Naive thymus-derived CD4-positive, alpha-beta T cell (primary cell): ENCODE measurements at places on chromosomes 3 and 15.
A peak's percentile ranks its signal among the peaks of the same experiment; 100 is the strongest.

DNA sequence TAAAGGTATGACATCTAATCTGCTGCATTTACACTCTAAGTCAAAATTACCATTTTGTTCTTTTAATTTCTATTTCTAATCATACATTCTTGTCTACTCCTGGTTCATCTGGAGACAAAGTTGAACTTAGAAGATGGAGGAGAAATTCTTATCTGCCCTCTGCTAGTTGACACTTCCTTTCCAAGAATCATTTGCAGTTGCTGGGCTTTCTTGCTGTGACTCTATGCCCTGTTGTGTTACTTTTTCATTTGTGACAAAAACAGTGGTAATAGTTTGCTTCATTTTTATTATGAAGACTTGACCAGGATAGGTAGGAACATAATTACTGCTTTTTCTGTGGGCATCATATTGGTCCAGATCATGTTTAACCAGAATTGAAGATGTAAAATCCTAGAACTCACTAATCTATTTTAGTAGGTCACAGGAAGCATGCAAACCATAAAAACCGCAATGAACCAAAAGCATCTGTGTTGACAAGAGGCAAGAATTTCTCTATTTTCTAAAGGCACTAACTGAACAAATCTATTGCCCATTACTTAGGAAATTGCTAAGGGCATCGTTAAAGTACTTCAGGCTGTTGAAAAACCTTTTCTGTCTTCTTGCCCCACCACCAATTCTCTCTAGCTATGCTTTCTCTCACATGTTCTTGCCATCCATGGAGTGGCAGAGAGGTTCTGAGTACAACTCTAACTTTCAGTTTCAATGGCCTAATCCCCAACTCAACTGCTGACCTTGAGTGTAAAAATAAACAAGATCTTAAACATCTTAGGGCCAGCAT, 4.2 kb upstream of the CCR2 start:
- DNase-seq = no peak

DNA sequence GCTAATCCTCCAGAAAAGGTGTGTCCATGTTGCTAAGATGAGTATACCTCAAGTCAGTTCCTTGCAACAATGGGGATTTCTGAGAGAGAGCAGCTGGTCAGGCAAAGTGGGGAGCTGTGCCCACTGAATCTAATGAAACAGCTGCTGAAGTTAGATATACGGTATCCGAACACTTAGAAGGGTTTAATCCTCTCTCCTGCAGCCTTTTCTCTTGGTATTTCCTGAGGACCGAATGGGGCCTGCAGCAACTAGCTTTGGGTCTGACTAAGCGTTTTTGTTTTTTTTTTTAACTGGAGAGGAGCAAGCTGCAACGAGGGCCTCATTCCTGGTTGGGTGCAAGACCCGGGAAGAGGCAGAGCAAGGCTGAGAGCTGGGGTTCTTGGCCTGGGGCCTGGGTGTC, 37.6 kb upstream of the BNC1 start:
- no peak for DNase-seq

- DNase-seq = no peak
Measured at GRCh38 chr3:126546549-126547239, 12.0 kb downstream of the C3orf22 start.

GRCh38 chr15:85179700-85180099, 198.0 kb downstream of the PDE8A start:
- no peak for DNase-seq

- no peak for DNase-seq
Measured at GRCh38 chr3:147402159-147402558, 4.2 kb downstream of the ZIC4 start.

- peak; percentile 75 for DNase-seq
Measured at GRCh38 chr3:20039765-20040547, at the start of gene KAT2B. Gene KAT2B (plus strand): TSS chr3:20040446. CDS start chr3:20040478, 32 bp downstream.

- DNase-seq = no peak
Measured at GRCh38 chr15:26087881-26088280, 224.8 kb upstream of the ATP10A start.

DNA sequence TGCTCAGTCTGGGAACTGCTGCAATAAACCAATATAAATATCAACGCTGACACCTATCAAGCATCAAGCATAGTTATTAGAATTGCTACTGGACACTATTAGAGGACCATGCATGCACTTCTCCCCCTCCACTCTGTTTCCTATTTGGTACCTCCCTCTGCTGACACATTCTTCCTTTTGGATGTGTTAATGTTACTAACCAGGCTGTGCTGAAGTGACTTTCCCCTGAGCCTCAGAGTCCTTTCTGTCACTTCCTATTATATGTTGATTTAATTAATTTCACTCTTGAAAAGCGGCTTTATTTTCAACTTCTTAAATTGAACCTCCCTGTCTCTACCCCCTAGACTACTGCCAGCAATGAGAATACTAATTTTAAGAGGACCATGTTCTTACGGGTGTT, 379.1 kb downstream of the MCTP2 start:
- DNase-seq = no peak

DNA sequence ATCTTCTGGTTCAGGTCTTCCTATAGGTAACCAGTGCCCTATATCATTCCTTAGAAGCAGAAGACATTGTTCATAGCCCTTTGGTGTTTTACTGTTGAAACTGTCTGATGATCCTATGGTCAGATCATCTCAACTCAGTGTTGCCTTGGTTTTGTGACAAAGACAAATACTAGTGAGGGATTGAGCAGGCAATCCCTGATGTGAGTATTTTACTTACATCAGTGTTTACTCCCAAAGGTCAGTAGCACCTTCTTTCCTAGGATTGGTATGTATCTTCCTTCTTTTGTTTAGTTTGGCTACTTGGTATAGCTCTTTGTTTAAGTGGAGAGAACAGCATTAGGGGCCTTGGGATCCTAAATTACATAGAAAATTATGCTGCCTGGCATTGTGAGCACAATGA, 41.1 kb downstream of the BBS4 start:
- DNase-seq = no peak

GRCh38 chr3:152419748-152420147, 151.0 kb downstream of the MBNL1 start:
- no peak for DNase-seq

- DNase-seq = no peak
Measured at GRCh38 chr3:68904578-68904977, 27.8 kb downstream of the TAFA4 start.

GRCh38 chr3:36693670-36694069, 70.7 kb downstream of the DCLK3 start:
- DNase-seq = no peak

GRCh38 chr3:365268-365667, 168.7 kb downstream of the CHL1 start:
- no peak for DNase-seq

- DNase-seq = no peak
Measured at GRCh38 chr15:71997691-71998090, 120.3 kb downstream of the MYO9A start.
